Stimulated activated CD4-positive, alpha-beta T cell treated with anti-CD3 and anti-CD28 coated beads, Interleukin-1b, Interleukin-23, amount 100 ng/mL, for 48 hours (primary cell): ENCODE measurements at places on chromosomes 5 and 9.

DNA sequence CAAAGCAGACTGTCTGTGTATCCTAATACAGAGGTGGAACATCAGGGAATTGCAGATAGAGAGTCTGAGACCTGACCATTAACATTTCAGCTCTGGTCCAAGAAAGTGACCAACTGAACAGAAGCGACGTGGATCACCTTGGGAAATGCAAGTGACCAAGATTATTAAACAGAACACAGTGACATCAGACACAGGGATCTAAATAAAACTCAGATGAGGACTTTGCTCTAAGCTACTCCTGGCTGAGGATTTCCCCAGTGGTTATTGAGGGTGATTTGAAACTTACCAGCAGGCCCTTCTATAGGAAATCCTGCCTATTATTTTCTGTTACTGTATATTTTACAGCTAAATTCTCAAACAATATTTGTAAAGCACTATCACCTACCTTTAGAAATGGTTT is 436.0 kb downstream of the TMEM38B start:
- DNase-seq: no peak

- no peak for DNase-seq
Observed at GRCh38 chr9:120920806-120921178, 5.8 kb downstream of the TRAF1 start.

GRCh38 chr5:115977096-115977495 is 14.8 kb downstream of the LVRN start:
- no peak for DNase-seq

GRCh38 chr9:111842313-111842712 is 47.6 kb upstream of the SHOC1 start:
- DNase-seq: no peak

- no peak for DNase-seq
Observed at GRCh38 chr5:53545744-53546143, 14.7 kb upstream of the NDUFS4 start.
